ENCODE measurements at places on chromosomes 4 and X. TPM values are rescaled to one million over a fixed set of nuclear protein-coding genes. Genes with fewer than 3 reads are reported as not detected.

CSTF2 gene
- total RNA-seq: 32.4 TPM

PLS3 gene
- total RNA-seq: 192 TPM

SCML1 gene
- 7.3 TPM for total RNA-seq

PAGE2B gene
- total RNA-seq: not detected

ARSD gene
- total RNA-seq: 11.9 TPM

ETDA gene
- not detected for total RNA-seq

ALPK1 gene
- total RNA-seq: 1.7 TPM

KLHL13 gene
- 0.96 TPM for total RNA-seq

XK gene
- 0.39 TPM for total RNA-seq

COL4A6 gene
- total RNA-seq: 15.5 TPM

ZAR1 gene
- not detected for total RNA-seq
